ENCODE measurements at places on chromosomes 3 and 15. TPM values are rescaled to one million over a fixed set of nuclear protein-coding genes. Genes with fewer than 3 reads are reported as not detected.

The KLF15 gene
- total RNA-seq, result 3.0 TPM

The ARPP21 gene
- total RNA-seq, result not detected

DNA sequence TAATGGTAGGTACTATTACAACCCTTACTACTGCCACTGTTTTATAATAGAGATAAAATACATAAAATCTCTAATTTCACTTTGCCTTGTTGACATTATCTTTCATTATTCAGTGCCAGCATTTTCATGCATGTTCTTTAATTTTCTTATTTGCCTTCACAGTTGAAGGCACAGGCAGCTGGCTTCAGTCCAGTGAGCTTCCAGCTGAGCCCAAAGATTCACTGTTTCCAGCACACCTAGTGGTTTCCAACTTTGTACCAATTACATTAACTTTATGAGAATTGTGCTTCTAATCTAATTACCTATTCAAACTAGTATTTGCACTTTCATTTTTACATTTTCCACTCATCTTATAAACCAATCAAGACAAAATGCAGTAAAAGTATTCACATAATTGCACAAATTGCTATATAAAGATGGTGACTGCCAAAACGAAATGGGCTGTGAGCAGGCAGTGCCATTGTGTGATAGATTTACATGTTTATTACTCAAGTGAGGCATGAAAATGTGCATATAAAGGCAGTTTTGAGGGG is 228.3 kb downstream of the MFSD1 start:
- no peak for DNase-seq

- DNase-seq, result no peak
These were observed 20.3 kb downstream of the SHOX2 start for GRCh38 chr3:158085931-158086330.

- no peak for DNase-seq
These were observed 31.3 kb upstream of the FURIN start for GRCh38 chr15:90837094-90837493.

The SERPINI1 gene
- 0.28 TPM for total RNA-seq

The CCR3 gene
- not detected for total RNA-seq

The TMEM158 gene
- total RNA-seq, result 0.42 TPM
